ENCODE measurements at places on chromosomes 7 and 10.

- no peak for DNase-seq
These were observed 7.8 kb upstream of the POR start for GRCh38 chr7:75906991-75907667.

- no peak for DNase-seq
These were observed 283.7 kb upstream of the FZD1 start for GRCh38 chr7:90980545-90980944.

- DNase-seq = no peak
These were observed 8.4 kb downstream of the ANXA11 start for GRCh38 chr10:80196950-80197315.

DNA sequence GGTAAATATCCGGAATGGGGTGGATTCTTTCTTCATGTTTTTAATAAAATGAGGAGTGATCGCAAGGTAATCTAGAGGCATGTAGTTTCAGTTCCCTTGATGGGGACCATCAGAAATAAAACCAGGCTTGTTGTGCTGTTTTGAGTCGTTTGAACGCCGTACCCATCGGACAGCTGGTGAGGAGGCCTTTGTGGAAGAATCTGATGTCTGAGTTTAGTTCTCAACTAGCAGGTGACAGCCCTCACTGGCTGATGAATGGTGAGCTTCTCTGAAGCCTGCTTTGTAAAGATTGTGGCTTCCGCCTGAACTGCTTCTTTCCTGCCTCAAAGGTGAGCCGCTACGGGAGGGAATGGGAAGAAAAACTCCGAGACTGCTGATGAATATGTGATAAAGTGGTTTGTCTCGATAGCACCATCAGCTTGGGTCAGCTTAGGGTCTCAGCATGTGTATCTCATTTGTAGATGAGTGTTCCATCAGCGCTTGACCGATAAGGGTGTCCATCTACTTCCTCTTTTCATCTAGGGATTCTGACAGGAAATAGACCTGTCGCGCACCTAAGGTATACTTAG lies 977 bp downstream of the TMEM248 start:
- peak; percentile 48 for DNase-seq

Data from CD4-positive, alpha-beta T cell treated with Interleukin-4 for 4 hours (primary cell).